Diencephalon (tissue), 1 donor: ENCODE measurements at places on chromosomes 11 and 22. TPM values are rescaled to one million over a fixed set of nuclear protein-coding genes. Genes with fewer than 3 reads are reported as not detected.

OR52E8 gene
- not detected for total RNA-seq

OR51I1 gene
- not detected for total RNA-seq

JAML gene
- 0.92 TPM for total RNA-seq

LRRN4CL gene
- 0.46 TPM for total RNA-seq
